Stimulated activated CD8-positive, alpha-beta memory T cell treated with anti-CD3 and anti-CD28 coated beads, Interleukin-15, amount 100 ng/mL, for 4 hours (primary cell): ENCODE measurements at places on chromosomes 11 and 22.

DNA sequence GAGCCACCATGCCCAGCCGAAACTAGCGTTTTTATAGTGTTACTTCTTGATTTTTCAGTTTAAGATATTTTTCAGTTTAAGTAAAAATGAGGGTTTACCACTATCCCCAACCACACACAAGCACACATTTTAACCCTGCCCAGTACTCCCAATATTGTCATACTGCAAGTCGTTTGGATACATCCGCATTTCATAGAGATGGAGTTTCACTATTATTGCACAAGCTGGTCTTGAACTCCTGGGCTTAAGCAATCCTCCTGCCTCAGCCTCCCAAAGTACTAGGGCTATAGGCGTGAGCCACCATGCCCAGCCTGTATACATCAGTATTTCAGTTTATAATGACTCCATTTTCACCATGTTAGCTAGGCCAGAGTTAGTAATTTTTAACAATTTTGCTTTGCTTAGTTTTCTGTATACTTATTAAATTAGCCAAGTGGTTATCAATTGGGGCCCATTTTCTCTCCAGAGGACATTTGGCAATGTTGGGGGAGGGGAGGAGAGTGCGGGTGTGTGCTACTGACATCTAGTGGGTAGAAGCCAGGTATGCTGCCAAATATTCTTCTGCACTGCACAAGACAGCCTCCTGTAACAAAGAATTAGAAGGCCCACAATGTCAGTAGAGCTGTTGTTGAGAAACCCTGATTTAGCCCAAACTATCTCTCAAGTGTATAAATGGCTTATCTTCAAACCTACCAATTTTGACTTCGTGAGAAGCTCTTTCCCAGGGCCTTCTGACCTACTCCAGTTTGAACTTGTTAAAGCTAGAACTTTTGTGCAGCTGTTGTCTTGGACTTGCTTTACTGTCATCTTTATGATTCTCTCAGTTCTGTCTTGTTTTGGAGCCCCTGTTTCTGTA is 7.3 kb downstream of the USP47 start:
- DNase-seq, result no peak

DNA sequence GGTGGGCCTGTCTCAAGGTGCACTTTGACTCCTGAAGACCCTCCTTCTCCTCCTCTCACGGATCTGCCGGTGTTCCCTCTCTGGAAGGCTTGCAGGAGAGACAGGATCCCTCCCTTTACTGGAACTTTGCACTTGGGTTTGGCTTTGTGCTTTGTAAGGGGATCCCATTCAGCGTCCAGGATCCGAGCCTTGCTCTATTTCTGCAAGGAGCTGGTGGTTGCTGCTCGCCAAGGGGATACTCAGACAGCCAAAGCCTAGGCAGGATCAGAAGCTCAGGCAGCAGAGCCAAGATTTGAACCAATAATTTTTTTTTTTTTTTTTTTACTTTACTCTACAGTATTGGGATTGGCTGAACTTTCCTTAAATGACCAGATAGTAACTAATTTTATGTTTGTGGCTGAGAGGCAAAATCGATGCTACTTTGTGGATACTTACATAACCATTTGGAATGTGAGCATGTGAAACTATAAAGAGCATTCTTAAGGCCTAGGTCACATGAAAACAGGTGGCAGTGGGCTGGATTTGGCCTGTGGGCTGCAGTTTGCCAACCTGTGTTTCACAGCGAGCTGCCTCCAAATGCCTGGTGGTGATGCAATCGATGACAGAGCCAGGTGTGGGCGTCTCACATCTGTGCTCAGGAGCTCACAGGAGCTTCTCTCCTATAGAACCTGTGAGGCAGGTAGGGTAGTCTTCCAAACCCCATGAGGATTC is 25.2 kb downstream of the BCR start:
- DNase-seq, result no peak

GRCh38 chr22:19044381-19044780 is 77.8 kb downstream of the DGCR2 start:
- DNase-seq, result no peak

- DNase-seq, result no peak
Measured at GRCh38 chr11:60175860-60176275, 7.0 kb downstream of the MS4A6A start.

GRCh38 chr22:29901354-29901753 is 18.4 kb downstream of the MTMR3 start:
- DNase-seq, result no peak

GRCh38 chr11:63616953-63617352 is 2.7 kb upstream of the PLAAT3 start:
- DNase-seq, result no peak

GRCh38 chr11:2305788-2306451 is 4.1 kb downstream of the TSPAN32 start:
- DNase-seq, result no peak

- DNase-seq, result no peak
Measured at GRCh38 chr22:30744224-30744623, 49.5 kb downstream of the OSBP2 start.

GRCh38 chr11:124977006-124977405 is 23.0 kb downstream of the CCDC15 start:
- no peak for DNase-seq

GRCh38 chr22:40637183-40638150 is 948 bp upstream of the MRTFA start:
- DNase-seq, result no peak

DNA sequence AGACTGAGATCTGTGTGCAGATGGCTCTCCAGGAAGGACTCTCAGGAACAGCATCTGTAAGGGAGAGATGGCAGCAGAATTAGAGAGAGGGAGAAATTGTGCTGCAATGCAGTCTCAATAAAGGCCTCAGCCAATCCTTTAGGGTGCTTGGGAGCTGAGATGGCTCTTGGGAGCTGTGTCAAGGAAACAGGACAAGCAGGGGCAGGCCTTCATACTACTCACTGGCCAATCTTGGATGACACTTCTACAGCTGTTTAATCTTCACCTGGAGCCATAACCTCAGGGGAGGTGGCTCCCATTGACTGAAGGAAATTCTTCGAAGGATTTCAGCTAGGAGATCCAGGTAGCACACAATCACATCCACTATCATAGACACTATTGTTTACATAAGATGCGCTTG is 10.0 kb downstream of the OR5B21 start:
- no peak for DNase-seq

GRCh38 chr11:61048368-61049062 is 53.8 kb upstream of the CD5 start:
- no peak for DNase-seq

DNA sequence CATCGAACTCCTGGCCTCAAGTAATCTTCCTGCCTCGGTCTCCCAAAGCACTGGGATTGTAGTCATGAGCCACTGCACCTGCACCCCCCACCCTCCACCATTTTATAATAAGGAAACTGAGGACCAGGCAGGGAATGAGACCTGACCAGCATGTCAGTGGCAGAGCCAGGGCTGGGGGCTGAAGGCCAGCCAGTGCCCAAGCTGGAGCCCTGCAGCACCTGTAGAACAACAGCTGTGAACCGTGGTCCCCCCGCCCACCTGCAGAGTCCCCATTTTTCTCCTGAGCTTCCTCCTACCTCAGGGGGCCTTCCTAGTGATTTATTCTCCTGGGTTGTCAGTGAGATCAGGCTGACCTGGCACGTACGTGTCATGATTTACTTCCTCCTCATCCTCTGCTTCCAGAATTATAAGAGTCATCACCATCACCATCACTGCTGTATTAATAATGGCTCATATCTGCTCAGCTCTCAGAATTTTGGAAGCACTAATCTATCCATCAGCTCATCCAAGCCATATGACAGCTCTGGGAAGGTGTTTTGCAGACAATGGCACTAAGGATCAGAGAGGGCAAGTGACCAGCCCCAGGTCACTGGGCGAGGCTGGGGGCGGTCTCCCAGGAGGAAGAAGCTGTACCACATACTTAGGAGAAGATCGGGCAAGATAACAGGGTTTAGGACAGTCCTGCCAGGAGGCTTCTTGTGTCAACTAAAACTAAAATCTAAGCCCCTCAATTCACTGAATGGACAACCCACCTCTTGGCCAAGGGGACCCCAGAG is 5.5 kb upstream of the SLCO2B1 start:
- DNase-seq, result no peak

DNA sequence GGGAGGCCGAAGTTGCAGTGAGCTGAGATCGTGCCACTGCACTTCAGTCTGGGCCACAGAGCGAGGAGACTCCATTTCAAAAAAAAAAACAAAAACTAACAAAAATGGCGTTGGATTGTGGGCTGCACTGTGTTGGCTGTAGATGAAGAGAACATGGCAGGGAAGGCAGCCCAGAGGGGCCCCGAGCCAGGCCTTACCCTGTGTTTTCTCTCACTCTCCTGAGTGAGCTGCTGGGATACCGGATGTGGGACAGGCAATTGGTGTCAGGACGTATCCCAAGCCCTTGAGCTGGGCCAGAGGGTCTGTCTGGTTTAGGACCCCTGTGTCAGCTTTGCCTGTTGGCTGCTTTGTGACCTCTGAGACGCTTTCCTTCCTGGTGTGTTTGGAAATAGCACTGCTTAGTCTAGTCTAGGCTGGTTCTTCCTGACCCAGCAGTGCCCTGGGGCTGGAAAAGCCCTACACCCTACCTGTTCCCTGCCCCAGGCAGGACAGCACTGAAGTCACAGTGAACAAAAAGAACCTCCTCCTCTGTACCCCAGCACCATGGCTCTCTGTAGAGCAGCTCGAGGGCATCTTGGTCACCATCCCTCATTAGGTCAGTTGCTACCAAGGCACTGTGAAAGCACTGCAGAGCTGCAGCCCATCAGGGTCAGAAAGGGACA is 17.8 kb downstream of the CHADL start:
- no peak for DNase-seq

DNA sequence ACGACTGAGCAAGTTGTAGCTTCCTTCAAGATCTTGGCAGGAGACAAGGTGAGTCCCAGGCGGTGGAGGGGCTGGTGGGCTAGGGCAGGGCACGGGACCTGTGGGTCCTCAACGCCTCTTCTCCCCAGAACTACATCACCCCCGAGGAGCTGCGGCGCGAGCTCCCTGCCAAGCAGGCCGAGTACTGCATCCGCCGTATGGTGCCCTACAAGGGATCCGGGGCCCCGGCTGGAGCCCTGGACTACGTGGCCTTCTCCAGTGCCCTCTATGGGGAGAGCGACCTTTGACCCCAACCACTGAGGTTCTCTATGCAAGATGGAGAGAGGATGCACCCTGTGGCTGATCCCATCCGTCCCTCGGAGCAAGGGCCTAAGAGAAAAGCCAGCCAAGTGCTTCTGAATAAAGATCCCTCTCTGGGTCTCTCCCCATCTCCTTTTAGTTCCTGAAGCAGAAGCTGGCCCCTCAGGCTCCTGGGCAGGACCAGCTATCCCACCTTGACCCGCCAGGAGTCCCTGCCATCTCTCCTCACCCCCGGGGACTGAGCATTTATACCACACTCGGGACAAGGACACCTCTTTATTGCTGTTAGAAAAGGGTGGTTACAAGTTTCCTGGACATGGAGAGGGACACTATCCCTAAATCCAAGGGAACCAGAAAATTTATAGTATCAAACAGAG is 5.4 kb downstream of the CTSF start:
- DNase-seq, result no peak

- DNase-seq, result no peak
Measured at GRCh38 chr11:96061730-96062129, 137.8 kb upstream of the MTMR2 start.

GRCh38 chr11:27266125-27266524 is 96.9 kb downstream of the CCDC34 start:
- no peak for DNase-seq

DNA sequence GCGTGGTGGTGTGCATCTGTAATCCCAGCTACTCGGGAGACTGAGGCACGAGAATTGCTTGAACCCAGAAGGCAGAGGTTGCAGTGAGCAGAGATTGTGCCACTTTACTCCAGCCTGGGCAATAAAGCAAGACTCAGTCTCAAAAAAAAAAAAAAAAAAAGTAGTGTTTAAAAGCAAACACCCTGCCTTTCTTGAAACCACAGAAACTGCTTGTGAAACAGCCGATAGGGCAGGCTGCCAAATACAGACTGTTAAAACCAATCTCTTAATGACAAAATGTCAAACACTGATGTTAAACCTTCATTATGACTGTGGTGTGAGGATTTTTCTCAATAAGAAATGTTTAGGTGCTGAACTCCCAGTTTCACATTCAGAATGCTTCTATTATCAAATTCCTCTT is 27.3 kb downstream of the MARK2 start:
- DNase-seq, result no peak

- no peak for DNase-seq
Measured at GRCh38 chr11:14015711-14016110, 53.2 kb downstream of the SPON1 start.

DNA sequence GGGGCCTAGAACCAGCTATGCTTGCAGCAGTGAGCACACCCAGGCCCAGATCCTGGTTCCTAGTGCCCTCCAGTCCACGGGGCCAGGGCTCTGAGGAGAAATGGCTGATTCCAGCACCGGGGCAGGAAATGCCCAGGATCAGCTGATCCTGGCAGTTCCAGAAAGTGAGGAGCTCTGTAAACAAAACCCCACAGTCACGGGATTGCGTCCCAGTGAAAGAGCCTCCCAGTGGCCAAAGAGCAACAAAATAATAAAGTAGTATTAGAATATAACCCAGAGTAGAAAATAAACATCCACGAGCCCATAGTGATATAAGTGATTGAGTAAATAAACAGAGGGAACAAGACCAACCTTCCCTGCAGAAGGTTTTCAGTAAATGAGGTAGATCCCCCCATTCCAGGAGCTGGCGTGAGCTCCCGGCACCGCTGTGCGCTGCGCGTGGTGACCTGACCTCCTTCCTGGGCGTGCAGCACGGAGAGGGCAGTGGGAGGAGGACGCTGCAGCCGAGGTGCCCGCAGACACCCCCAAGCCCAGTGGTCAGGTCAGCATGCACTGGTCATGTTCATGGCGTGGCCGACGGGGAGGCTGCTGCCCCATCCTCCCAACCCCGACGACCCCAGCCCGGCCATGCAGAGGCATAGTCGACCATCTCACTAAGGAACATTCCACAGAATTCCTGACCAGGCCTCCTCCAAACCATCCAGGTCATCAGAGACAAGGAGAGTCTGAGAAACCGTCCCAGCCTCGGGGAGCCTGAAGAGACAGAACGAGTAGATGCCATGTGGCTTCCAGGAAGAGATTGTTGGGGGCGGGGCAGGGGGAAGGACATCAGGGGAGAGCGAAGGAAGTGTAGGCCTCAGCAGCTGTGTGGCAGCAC is 19.8 kb downstream of the PTDSS2 start:
- no peak for DNase-seq

DNA sequence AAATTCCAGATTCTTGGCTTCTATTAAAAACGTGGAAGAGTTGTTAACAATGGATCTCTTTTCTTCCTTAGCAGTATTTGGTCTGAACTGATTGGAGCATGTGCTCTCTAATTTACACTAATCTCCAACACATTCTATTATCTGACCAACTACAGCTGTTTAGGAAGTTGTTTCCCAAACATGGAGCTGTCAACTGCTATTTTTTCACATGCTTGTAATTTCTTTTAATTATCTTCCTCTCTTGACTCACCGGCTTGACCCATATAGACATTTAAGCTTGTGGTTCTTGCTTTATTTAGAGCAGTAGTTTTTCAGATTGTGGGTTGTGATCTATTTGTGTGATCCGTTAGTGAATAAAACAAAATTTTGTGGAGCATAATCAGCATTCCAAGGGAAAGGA is 40.8 kb downstream of the CTNND1 start:
- no peak for DNase-seq

DNA sequence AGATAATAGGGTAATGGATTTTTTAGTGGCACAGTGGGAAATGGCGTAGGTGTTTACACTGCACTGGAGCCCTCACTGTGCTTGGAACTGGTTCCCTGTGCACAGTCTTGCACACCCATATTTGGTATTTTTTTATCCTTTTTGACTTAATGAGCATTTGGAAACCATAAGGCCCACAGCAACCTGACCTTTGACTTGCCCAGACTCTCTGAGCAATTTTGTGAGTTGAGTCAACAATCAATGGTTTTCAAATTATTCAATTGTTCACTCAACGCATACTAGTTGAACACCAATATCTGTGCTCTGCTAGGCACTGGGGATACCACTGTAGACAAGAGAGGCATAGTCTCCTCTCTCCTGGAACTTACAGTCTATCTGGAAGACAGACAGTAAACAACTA is 14.3 kb downstream of the CD44 start:
- no peak for DNase-seq
